ENCODE measurements at places on chromosomes 11 and 22.

- DNase-seq, result no peak
These were observed 200.5 kb downstream of the DDX10 start for GRCh38 chr11:108865406-108865805.

GRCh38 chr11:35600331-35600838 lies 17.9 kb upstream of the FJX1 start:
- DNase-seq, result no peak

DNA sequence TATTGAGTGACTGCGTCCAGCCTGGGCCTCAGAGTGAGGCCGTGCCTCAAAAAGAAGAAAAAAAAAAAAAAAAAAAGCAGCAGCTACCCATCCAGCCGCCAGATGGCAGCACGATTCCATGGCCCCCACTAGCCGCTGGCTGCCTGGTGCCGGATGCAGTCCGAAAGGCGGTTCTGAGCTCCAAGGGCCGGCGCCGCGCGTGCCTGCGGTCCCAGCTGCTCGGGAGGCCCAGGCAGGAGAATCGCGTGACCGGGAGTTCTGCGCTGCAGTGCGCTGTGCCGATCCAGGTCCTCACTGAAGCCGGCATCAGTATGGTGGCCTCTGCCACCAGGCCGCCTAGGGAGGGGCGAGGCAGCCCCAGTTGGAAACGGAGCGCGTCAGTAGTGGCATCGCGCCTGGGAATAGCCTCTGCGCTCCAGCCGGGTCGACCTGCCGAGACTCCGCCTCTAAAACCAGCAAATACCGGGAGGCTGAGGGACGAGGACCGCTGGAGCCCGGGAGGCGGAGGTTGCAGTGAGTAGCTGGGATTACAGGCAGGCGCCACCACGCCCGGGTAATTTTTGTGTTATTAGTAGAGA lies 19.3 kb downstream of the SCARF2 start:
- DNase-seq, result peak; percentile 88

- no peak for DNase-seq
These were observed 34.1 kb downstream of the PPME1 start for GRCh38 chr11:74205181-74205580.

- peak; percentile 93 for DNase-seq
These were observed 796 bp upstream of the YIF1A start for GRCh38 chr11:66289548-66290329.

DNA sequence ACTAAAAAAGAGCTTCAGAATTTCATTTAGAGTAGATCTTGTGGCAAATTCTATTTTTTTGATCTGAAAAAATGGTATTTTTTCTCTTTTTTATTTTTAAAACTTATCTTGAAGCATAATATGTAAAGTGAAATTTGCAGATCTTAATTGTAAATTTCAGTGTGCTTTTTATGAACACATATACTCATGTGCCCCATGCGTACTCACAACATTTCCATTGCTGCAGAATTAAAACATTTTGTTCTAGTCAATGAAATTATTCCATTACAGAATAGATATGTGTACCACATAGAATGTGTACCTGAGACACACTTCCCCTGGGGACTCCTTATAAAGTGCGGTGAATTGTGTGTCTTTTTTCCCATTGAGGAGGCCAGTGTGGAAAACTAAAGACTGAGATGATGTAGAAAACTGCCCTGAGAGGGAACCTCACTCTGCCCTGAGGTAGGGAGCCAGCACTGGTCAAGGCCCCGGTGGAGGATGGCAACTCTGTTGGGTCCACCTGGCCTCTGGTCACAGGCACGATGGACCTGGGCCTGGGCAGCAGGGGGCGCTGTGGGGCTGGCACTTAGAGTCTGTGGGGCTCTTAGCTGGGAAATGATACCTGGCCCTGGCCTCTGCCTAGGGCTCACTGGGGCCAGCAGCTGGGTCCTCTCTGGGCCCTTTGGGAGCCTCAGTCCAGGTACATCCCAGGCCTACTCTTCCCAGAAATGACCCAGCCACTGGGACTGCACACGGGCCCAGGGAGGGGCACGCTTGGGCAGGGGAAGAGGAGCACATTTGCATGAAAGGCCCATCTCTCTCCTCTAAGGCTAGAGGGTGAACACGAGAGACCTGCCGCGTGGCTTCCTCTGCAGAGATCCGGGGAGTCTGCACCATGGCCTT lies 77.9 kb upstream of the TOP3B start:
- peak; percentile 90 for DNase-seq

DNA sequence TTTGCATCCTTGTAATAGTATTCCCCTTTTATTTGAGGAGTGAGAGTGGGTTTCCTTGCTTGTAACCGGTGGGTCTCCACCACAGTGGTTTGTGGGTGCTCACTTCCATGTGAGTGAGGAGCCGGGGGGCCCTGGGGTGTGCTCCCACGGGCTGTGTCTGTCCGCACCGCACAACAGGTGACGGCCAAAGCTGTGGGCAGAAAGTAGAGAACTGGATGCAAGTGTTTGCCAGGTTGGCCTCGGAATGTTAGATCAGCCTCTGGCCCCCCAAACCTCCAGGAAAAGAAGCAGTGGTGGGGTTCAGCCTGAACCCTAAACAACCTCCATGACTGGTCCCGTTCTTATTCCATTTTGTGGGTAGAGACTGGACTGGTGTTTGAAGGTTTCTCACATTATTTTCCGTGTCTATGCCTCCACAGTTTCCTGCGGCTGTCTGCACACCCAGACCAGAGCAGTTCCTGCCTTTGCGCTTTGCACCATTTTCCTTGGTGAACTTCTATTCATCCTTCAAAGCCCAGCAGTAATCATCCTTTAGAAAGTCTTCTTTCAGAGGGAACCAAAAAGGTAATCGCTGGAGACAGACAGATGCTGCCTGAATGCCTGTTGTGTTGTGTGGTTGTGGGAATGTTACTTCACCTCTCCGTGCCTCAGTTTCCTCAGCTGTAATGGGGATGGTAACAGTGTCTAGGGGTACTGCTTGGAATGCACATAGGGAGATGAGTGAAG lies 77.2 kb downstream of the MYEOV start:
- peak; percentile 6 for DNase-seq

Data from GM13976 (cell line).